ENCODE measurements at places on chromosomes 1 and 21. TPM values are rescaled to one million over a fixed set of nuclear protein-coding genes. Genes with fewer than 3 reads are reported as not detected.

- H3K27ac ChIP-seq = no peak overlapping the region
- H3K36me3 ChIP-seq = no peaks in the 10 kb centered on the region
- DNase-seq = no peak
These were observed 207.1 kb downstream of the RYR2 start for GRCh38 chr1:237249120-237249519.

DNA sequence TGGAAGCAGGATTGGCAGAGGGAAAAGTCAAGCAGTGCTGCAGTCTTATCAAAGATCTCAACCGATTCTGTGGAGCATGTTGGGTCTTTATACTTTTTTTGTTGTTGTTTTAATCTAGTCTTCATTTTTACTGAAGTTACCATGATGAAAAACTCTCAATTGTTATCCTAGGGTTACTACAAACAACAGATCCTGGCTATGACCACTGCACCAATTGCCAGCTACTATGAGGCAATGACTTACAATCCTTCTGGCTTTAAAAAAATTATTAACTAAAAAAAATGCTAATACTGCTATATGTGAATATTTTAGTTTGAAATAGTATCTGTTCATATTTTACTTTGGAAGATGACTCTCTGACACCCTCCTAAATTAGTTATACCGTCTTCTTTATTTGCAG lies 145.9 kb downstream of the CNIH3 start:
- DNase-seq = no peak
- no peak overlapping the region for H3K4me3 ChIP-seq
- H3K4me1 ChIP-seq = no peaks in the 10 kb centered on the region
- H3K27ac ChIP-seq = no peak overlapping the region
- H3K27me3 ChIP-seq = no peaks in the 10 kb centered on the region

DNA sequence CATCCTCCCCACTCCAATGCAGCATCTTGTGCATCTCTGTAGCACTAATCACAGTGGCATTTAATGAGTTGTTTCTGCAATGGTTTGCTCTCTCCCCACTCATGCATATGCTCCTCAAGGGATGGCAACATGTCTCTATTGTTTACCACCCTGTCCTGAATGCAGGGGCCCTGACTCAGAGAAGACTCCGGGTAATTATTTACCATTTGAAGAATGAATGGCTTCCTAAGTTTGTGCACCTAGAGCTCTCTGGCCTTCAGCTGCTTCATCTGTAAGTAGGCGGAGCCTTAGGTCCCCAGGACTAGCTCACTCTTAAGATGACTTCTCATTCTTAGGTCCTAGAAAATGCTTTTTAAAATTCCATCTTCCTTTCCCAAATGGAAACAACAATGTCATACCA lies 63.7 kb upstream of the IGSF21 start:
- H3K36me3 ChIP-seq = no peaks in the 10 kb centered on the region
- no peaks in the 10 kb centered on the region for H3K4me1 ChIP-seq
- H3K27me3 ChIP-seq = peaks cover 2% of the 10 kb centered on the region
- H3K27ac ChIP-seq = no peak overlapping the region

DNA sequence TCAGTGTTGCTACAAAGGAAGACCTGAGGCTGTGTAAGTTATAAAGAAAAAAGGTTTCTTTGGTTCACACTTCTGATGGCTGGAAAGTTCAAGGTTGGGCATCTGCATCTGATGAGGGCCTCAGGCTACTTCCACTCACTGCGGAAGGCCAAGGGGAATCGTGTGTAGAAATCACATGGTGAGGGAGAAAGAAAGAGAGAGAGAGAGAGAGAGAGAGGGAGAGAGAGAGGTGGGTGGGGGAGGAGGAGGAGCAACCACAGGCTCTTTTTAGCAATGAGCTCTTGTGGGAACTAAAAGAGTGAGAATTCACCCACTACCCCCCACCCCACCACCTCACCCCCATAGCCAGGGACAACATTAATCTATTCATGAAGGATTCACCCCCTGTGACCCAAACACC lies 59.9 kb downstream of the CLSTN1 start:
- no peak overlapping the region for H3K27ac ChIP-seq
- peaks cover 1% of the 10 kb centered on the region for H3K27me3 ChIP-seq
- H3K4me3 ChIP-seq = no peak overlapping the region
- H3K4me1 ChIP-seq = peaks cover 14% of the 10 kb centered on the region

- H3K36me3 ChIP-seq = no peaks in the 10 kb centered on the region
- H3K4me3 ChIP-seq = peak overlapping the region; percentile 5
- H3K27ac ChIP-seq = no peak overlapping the region
- DNase-seq = no peak
These were observed 17.3 kb downstream of the LAMC1 start for GRCh38 chr1:183040547-183040971.

DNA sequence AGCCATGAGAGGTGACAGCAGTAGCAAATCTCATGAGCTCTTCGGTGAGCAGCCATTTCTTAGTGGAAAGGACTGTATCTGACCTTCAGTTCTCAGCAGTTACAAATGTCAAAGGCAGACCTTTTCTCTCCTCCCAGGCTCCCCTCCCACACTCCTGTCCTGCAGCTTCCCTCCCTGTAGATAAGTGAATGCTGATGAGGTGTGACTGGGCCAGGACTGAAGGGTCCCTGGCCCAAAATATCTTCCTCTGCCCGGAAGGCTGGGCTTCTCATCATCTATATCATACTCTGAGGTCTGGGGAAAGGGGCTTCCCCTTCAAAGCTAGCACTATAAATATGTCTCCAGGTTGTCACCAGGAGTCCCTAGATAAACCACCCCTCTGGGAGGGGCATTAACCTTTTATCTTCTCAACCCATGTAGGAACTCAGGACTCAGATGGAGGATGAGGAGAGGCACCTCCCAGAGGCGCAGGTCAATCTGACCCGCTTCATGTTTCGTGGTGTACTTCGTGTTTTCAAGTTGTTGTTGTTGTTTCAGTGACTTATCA lies 3.6 kb upstream of the ADAMTSL4 start:
- H3K4me1 ChIP-seq = no peaks in the 10 kb centered on the region
- H3K4me3 ChIP-seq = no peak overlapping the region
- no peaks in the 10 kb centered on the region for H3K36me3 ChIP-seq
- H3K27ac ChIP-seq = no peak overlapping the region
- peaks cover 9% of the 10 kb centered on the region for H3K27me3 ChIP-seq

- no peaks in the 10 kb centered on the region for H3K27me3 ChIP-seq
- H3K27ac ChIP-seq = no peak overlapping the region
- no peak overlapping the region for H3K4me3 ChIP-seq
- DNase-seq = no peak
These were observed 45.6 kb upstream of the RGS2 start for GRCh38 chr1:192763243-192763642.

DNA sequence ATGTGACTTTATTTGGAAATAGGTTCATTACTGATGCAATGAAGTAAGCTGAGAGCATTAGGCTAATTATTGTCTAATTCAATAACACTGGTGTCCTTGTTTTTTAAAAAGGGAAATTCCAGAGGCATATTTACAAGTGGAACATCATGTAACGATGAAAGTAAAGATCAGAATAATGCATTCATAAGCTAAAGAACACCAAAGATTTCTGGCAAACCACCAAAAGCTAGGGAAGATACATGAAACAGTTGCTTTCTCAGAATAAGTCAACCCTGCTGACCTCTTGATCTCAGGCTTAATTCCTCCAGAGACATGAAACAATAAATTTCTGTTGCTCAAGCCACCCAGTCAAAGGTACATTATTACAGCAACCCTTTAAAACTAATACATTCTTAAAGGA lies 20.3 kb upstream of the IFI16 start:
- no peaks in the 10 kb centered on the region for H3K27me3 ChIP-seq
- H3K4me3 ChIP-seq = no peak overlapping the region
- no peaks in the 10 kb centered on the region for H3K36me3 ChIP-seq

DNA sequence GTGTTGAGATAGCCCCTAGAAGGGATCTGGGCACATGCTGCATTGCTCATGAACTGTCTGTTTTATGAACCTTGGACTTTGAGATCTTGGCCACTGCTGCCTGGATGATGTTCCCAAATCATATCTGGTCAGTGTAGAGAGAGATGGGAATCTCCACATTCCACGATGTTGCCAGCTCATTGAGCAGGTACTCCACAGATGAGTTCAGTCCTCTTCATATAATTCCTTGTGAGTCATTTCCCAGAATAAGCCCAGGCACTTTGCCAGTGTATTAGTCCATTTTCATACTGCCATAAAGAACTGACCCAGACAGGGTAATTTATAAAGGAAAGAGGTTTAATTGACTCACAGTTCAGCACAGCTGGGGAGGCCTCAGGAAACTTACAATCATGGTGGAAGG lies 254.0 kb upstream of the RUNX1 start:
- no peak for DNase-seq
- no peaks in the 10 kb centered on the region for H3K36me3 ChIP-seq
- H3K4me3 ChIP-seq = no peak overlapping the region
- peaks cover 6% of the 10 kb centered on the region for H3K4me1 ChIP-seq
- H3K27me3 ChIP-seq = peaks cover 2% of the 10 kb centered on the region

- peaks cover 36% of the 10 kb centered on the region for H3K4me1 ChIP-seq
- no peak for DNase-seq
- no peak overlapping the region for H3K4me3 ChIP-seq
- no peaks in the 10 kb centered on the region for H3K36me3 ChIP-seq
- H3K27ac ChIP-seq = no peak overlapping the region
These were observed 75.5 kb upstream of the IPO9 start for GRCh38 chr1:201753492-201753891.

DNA sequence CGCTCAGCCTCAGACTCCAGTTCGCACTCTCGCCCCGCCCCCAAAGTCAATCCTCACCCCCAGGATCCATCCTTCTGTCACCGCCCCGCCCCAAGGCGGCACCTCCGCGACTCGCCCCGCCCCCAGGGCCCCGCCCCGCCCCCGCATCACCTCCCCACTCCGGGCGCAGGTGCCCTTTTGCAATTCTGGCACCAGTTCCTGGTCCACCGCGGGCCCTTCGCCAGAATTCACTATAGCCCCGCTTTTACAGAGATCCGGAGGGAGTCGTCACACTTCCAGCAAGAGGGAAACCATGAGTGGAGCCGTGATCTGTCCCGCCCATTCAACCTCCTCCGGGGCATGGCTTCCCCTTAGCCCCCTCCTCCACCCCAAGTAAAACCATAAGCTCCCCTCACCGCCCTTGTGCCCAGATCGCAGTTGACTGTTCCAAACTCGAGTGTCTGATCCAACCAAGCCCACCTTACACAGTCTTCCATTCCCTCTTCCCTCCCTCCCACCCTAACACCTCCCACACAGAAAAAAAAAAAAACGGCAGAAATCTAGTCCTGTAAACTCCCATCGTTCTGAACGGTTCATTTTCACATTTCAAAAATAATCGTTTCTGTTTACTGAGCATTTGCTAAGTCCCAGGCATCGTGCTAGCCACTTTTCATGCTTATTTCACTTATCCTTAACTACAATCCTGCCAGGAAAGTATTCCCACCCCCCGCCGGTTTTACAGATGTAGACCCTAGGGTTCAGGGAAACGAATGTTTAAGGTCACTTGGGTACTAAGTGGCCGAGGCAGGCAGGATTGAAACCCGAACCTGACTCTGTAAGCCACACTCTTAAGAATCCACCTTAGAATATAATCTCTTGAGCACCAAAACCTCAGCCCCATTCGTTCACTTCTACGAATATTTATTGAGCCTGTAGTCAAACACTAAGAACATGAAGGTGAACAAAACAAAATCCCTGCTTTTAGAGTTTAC lies 1.3 kb upstream of the DNAJC16 start:
- H3K27ac ChIP-seq = peak overlapping the region; percentile 80
- peaks cover 9% of the 10 kb centered on the region for H3K27me3 ChIP-seq
- H3K4me3 ChIP-seq = peak overlapping the region; percentile 92
- DNase-seq = no peak

The OR13G1 gene
- not detected for total RNA-seq

The CCDC24 gene
- 6.3 TPM for total RNA-seq

The CD244 gene
- total RNA-seq = not detected

The CELSR2 gene
- total RNA-seq = 181 TPM

The GRIK3 gene
- 60.1 TPM for total RNA-seq

The LCE3D gene
- total RNA-seq = not detected

The C1QB gene
- total RNA-seq = not detected

Measured in glutamatergic neuron (in vitro differentiated cells).